ENCODE measurements at places on chromosomes 1 and 21. TPM values are rescaled to one million over a fixed set of nuclear protein-coding genes. Genes with fewer than 3 reads are reported as not detected.

GRCh38 chr1:205811660-205812059 is 1.3 kb downstream of the SLC41A1 start:
- H3K27ac ChIP-seq = no peak overlapping the region
- H3K4me3 ChIP-seq = peak overlapping the region; percentile 85
- DNase-seq = peak; percentile 19
- H3K27me3 ChIP-seq = no peaks in the 10 kb centered on the region

DNA sequence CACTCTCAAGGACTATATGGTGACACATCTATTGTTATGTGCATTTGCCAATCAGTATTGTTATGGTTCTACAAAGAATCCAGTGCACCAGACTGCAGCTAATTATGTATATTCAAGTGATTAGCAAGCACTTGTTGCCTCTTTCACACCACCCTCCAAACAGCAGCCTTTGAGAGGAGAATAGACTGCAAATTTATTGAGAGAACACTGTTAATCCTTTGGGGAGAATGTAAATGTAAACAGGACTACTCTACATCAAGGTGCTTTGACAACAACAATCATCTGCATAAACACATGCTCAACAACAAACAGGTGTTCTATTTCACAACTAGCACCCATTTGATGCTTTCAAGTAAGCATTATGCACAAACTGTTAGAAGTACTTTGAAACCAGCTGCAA is 117.4 kb downstream of the AKT3 start:
- H3K4me1 ChIP-seq = no peaks in the 10 kb centered on the region
- no peaks in the 10 kb centered on the region for H3K36me3 ChIP-seq
- no peak for DNase-seq
- H3K27me3 ChIP-seq = no peaks in the 10 kb centered on the region
- H3K4me3 ChIP-seq = no peak overlapping the region
- H3K27ac ChIP-seq = no peak overlapping the region

- no peak overlapping the region for H3K27ac ChIP-seq
- no peaks in the 10 kb centered on the region for H3K36me3 ChIP-seq
- no peak for DNase-seq
- H3K4me1 ChIP-seq = no peaks in the 10 kb centered on the region
- H3K4me3 ChIP-seq = peak overlapping the region; percentile 15
Observed at GRCh38 chr1:1163538-1164070, 10.1 kb upstream of the TTLL10 start.

- no peak overlapping the region for H3K27ac ChIP-seq
- no peaks in the 10 kb centered on the region for H3K36me3 ChIP-seq
- H3K27me3 ChIP-seq = no peaks in the 10 kb centered on the region
- DNase-seq = no peak
- H3K4me1 ChIP-seq = no peaks in the 10 kb centered on the region
Observed at GRCh38 chr1:162276493-162276892, 100.2 kb downstream of the SPATA46 start.

PRPF38A gene
- total RNA-seq = 51.2 TPM

NUP210L gene
- total RNA-seq = 0.10 TPM

SIK1 gene
- 35.9 TPM for total RNA-seq
